ENCODE measurements at places on chromosomes 4 and X. TPM values are rescaled to one million over a fixed set of nuclear protein-coding genes. Genes with fewer than 3 reads are reported as not detected.

DNA sequence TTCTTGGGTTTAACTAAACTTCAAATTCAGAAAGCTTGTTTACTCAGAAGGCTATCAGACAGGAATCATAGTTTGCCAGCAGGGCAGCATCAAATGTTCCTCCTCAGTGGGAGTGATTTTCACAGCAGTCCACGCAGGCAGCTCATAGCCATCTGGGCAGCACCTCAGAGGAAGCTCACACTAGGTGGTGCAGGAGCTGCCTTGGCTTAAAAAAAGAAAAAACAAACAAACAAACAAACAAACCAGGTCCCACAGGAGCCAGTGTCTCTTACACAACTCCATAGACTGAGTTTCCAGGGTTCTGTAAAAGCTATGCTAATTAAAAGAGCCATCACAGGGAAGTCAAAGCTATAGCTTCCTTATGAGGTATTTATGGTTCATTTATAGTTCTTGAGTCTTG lies 10.5 kb upstream of the KLHL5 start:
- ATAC-seq = no peak

DNA sequence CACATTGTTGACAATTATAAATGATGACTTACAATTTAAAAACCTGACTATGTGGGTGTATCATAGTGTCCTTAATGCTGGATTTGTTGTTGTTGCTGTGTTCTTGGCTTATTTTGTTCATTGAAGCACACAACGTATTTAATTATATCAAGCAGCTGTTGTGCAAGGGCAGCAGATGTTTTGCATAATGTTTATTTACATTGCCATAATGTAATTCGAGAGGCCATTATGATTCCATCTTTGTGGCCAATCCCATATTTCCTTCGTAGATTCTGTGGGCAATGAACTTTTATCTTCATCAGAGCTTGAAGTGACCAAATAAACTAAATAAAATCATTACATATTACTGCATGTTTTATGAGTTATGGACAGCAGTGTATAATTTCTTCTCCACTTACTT lies 422.6 kb upstream of the GALNTL6 start:
- no peak for ATAC-seq

GRCh38 chr4:98528882-98529281 lies 129.5 kb downstream of the TSPAN5 start:
- ATAC-seq = no peak

DNA sequence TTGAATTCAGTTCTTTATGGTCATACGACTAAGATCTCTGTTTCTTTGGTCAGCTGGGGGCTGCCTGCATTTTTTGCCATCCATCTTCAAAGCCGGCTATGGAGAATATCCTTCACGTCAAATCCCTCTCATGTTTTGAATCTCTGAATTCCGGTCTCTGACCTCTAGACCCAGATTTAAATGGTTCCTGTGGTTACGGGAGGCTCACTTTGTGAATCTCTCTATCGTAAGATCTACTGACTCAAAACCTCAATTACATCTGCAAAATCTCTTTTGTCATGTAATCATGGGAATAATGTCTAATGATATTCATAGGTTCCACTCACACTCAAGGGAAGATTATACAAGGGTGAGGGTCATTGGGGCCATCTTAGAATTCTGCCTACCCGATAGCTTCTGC lies 5.7 kb upstream of the MPC1L start:
- no peak for ATAC-seq

DNA sequence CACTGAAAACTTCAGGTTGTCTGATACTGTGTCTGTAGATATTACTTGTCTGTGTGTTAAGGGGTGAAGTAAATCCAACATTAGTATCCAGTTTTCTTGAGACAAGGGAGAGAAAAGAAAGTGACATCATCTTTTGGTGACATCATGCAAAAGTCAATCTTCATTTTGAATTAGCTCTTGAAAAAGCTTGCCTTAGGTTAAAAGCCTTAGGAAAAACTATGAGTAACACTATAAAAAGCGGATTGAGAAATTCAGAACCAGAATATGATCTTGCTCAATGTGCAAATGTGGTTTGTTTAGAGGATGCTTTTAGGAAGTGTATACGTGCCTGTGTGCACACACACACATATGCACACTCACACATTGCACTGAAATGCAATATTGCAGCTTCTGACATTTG lies 345.8 kb upstream of the CASK start:
- no peak for ATAC-seq

Gene SPANXB1
- total RNA-seq = not detected

Gene USP17L18
- total RNA-seq = not detected

DNA sequence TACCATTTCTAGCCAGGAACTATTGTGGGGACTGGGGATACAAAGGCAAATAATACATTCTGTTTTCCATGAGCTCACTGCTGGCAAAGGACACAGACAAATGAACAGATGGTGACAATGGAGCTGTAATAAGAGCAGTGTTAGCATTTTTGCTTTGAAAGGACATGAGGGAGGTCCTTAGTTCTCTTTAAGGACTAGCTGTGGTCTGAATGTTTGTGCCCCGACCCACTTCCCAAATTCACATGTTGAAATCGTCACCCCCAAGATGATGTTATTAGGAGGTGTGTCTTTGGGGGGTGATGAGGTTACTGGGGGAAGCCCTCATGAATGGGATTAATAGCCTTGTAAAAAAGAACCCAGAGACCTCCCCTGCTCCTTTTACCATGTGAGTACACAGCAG lies 30.3 kb downstream of the CCNG2 start:
- ATAC-seq = no peak

- ATAC-seq = no peak
These were observed 32.3 kb upstream of the CXCL8 start for GRCh38 chr4:73707918-73708577.

Gene REELD1
- 0.78 TPM for total RNA-seq

DNA sequence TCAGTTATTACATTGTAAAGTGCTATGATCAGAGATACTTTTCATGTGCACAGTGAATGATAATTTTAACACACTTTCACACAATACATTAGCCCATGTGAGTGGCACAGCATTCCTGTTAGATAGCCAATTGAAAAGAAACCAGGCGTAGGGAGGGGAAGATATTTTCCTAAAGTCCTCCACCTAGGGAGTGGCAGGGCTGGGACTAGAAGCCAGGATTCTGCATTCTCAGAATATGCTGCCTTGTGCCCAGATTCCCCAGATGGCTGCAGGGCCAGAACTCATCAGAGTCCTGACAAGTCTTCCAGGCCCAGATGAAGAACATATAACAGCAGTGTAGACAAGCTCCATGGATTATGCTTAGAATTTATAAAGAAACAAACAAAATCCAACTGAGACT lies 350.2 kb downstream of the AFF2 start:
- no peak for ATAC-seq

- ATAC-seq = no peak
These were observed 26.5 kb downstream of the ELF4 start for GRCh38 chrX:130083656-130084382.

- ATAC-seq = no peak
These were observed 189.6 kb upstream of the POF1B start for GRCh38 chrX:85569096-85569495.

- no peak for ATAC-seq
These were observed 30.3 kb upstream of the TMSB15B start for GRCh38 chrX:103932133-103932532.

DNA sequence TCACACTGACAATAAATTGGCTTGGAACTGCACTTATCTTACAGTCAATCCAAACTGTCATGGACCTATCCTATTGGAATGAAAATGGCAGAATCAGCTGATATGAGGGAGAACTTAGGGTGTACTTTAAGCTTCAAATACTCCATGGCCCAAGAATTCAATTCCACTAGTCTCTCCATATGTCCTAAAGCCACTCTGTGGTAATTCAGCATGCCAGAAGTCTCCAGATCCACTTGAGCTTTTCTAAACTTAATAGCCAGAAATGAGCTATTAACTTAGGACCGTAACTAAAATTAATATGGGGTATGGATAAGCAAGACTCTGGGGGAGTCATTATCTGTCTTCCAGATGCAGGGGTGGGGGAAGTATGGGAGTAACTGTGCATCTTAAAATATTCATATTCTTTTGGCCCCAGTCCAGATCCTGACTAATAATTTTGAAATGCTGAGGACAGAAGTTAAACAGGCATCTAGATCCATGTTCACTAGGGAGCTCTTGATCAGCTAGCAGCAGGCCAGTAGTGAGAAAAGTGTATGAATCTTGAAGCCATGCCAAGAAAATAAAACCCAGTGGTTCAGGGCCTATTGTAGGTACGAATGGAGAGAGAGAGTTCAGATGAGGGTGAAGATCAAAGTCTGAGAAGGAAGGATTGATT lies 167.6 kb downstream of the DKK2 start:
- ATAC-seq = no peak

- no peak for ATAC-seq
These were observed 99.9 kb upstream of the ADRA2C start for GRCh38 chr4:3666263-3666662.

Gene WDR19
- 44.7 TPM for total RNA-seq

GRCh38 chr4:6909970-6910339 lies 329 bp downstream of the TBC1D14 start:
- ATAC-seq = peak; percentile 42

Gene RBM10
- total RNA-seq = 30.2 TPM

DNA sequence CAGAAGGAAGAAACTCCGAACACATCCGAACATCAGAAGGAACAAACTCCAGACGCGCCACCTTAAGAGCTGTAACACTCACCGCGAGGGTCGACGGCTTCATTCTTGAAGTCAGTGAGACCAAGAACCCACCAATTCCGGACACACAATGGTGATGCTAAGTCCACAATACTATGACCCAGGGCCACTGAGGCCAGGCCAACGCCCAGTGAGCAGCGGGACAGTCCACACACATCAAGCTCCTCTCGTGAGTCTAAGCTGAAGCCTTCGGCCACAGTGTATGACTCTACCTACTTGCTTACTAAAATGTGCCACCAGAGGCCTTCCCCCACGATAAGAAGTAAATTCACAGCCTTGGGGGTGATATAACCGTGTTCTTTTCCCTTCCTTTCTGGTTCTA lies 10.2 kb upstream of the CDKN2AIP start:
- ATAC-seq = no peak

DNA sequence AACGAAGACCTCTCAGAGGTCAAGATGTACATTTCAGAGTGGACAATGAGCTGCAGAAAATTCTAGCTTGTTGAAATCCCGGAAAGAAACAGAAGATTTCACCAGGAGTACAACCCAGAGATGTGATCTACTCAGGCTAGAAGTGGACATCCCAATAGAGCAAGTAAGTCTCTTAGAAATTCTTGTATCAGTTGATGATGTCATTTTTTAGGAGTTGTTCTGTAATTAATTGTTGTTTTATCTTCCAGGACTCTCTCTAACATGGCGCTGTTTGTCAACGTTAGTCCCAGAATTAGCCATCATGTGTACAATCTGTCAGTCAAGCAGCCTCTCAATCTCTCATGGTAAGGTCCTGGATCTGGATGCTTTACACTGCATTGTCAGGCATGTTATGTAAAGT lies 174.4 kb downstream of the GRIA3 start:
- ATAC-seq = no peak

GRCh38 chr4:42716996-42717395 lies 60.1 kb upstream of the ATP8A1 start:
- no peak for ATAC-seq

All from gastroesophageal sphincter (tissue), 4 donors.